ENCODE measurements at places on chromosomes 11 and 22.
A peak's percentile ranks its signal among the peaks of the same experiment; 100 is the strongest.

- peak; percentile 83 for DNase-seq
These were observed 13.8 kb downstream of the PLXNB2 start for GRCh38 chr22:50293441-50294318.

GRCh38 chr22:40603088-40603605 lies 33.4 kb downstream of the MRTFA start:
- no peak for DNase-seq

- DNase-seq = no peak
These were observed 39.4 kb downstream of the TMEM45B start for GRCh38 chr11:129855086-129855485.

GRCh38 chr11:109037856-109038780 lies 373.2 kb downstream of the DDX10 start:
- DNase-seq = no peak

DNA sequence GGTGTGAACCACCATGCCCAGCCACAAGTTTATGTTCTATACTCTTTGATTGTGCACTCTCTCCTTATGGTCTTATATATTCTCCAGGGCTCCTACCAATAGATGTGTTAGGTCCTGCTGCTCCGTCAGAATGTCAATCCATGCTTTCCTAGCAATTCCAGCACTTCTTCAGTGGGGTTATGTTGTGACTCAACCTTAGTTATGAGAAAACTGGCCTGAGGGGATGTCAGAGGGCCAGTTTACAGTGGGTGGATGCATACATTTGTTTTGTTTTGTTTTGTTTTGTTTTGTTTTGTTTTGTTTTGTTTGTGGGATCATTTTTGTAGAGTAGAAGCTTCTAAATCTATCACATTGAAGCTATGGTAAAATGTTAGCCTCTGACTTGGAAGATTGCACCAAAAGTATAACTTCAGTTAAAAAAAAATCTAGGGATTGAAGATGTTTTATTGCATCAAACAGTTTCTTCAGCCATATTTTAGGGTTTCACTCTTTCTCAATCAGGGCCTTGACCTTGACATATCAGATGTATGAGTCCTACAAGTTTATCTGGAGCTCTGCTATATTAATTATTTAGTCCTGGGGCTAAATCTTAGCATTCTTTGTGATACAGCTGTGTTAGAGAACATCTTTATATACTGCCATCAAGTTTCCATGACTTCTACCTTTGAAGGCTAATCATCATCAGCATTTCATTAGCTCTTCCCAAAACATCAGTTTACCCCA lies 191.6 kb upstream of the CNTN5 start:
- DNase-seq = no peak

- DNase-seq = no peak
These were observed 1.4 kb downstream of the ZFPL1 start for GRCh38 chr11:65085446-65085845.

DNA sequence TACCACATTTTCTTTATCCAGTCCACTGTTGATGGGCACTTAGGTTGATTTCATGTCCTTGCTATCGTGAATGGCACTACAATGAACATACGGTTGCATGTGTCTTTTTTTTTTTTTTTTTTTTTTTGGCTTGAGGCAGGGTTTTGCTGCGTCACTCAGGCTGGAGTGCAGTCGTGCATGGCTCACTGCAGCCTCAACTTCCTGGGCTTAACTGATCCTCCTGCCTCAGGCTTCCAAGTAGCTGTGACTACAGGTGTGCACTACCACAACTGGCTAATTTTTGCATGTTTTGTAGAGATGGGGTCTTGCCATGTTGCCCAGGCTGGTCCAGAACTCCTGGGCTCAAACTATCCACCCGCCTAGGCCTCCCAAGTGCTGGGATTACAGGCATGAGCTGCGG lies 1.5 kb upstream of the CCDC90B start:
- DNase-seq = peak; percentile 20

DNA sequence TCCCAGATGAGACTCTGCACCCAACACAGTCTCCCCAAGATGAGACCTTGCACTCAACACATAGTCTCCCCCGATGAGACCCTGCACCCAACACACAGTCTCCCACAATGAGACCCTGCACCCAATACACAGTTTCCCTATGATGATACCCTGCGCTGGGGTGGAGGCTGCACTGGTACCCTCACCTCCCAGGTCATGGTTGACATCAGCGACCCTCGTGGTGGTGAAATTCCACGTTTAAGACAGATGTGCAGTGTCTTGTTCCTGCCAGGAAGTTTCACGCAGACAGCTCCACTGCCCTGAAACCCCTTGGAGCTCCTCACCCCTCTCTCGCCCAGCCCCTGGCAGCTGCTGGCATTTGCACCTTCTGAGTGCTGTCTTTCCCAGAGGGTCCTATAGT lies 9.5 kb downstream of the MUC5AC start:
- no peak for DNase-seq
